ENCODE measurements at places on chromosomes 2 and 18.

- H3K4me1 ChIP-seq, result peaks cover 14% of the 10 kb centered on the region
- no peaks in the 10 kb centered on the region for H3K27me3 ChIP-seq
- no peak overlapping the region for H3K27ac ChIP-seq
- DNase-seq, result no peak
- no peaks in the 10 kb centered on the region for H3K36me3 ChIP-seq
- no peak overlapping the region for H3K4me3 ChIP-seq
Observed at GRCh38 chr18:58666176-58666575, 5.1 kb upstream of the MALT1 start.

GRCh38 chr2:70448041-70448440, 105.6 kb downstream of the TGFA start:
- no peak overlapping the region for H3K27ac ChIP-seq
- DNase-seq, result no peak
- H3K36me3 ChIP-seq, result no peaks in the 10 kb centered on the region
- no peak overlapping the region for H3K4me3 ChIP-seq
- peaks cover 2% of the 10 kb centered on the region for H3K4me1 ChIP-seq

DNA sequence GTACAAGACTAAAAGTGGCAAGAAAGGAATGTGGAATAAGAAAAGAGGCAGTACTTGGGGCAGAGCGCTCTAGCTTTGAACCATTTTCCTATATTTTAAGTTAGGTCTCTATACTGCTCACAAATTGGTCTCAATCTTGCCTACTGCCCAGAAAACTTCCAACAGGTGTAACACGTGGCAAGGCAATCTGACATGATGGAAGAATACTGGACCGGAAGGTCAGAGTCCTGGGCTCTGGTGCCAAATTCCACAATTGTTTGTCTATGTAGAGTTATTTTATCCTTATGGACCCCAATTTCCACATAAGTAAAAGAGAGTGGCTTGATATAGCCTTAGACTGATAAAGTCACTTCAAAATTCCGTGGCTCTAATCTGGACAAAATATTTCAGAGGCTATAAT, 28.9 kb downstream of the NHEJ1 start:
- peaks cover 12% of the 10 kb centered on the region for H3K4me1 ChIP-seq
- no peak for DNase-seq
- no peak overlapping the region for H3K4me3 ChIP-seq
- H3K27me3 ChIP-seq, result no peaks in the 10 kb centered on the region
- no peaks in the 10 kb centered on the region for H3K36me3 ChIP-seq
- H3K27ac ChIP-seq, result no peak overlapping the region

GRCh38 chr2:95266781-95267430, 7.3 kb upstream of the PROM2 start:
- H3K27ac ChIP-seq, result no peak overlapping the region
- H3K4me1 ChIP-seq, result peaks cover 13% of the 10 kb centered on the region
- DNase-seq, result no peak
- H3K36me3 ChIP-seq, result no peaks in the 10 kb centered on the region
- no peak overlapping the region for H3K4me3 ChIP-seq
- no peaks in the 10 kb centered on the region for H3K27me3 ChIP-seq

GRCh38 chr2:218263817-218264641, 3.2 kb downstream of the GPBAR1 start:
- H3K27ac ChIP-seq, result no peak overlapping the region
- H3K27me3 ChIP-seq, result no peaks in the 10 kb centered on the region
- H3K36me3 ChIP-seq, result peaks cover 51% of the 10 kb centered on the region
- H3K4me3 ChIP-seq, result no peak overlapping the region

DNA sequence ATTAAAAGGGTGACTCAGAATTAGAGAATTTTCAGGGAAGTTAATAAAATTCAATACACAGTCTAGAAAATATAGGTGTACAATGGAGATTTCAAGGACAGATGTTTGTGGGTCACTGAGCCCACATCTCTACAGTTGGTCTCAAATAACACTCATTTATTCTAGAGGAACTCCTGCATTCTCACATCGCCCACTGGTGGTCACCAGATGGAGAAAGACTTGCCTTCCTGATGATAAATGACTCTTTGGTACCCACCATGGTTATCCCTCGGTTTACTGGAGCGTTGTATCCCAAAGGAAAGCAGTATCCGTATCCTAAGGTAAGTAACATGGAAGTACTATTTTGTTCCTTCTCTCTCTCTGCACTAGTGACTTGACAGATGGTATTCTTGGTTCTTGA, 1297.1 kb downstream of the DPP10 start:
- no peaks in the 10 kb centered on the region for H3K27me3 ChIP-seq
- no peaks in the 10 kb centered on the region for H3K4me1 ChIP-seq
- no peaks in the 10 kb centered on the region for H3K36me3 ChIP-seq
- no peak overlapping the region for H3K27ac ChIP-seq

DNA sequence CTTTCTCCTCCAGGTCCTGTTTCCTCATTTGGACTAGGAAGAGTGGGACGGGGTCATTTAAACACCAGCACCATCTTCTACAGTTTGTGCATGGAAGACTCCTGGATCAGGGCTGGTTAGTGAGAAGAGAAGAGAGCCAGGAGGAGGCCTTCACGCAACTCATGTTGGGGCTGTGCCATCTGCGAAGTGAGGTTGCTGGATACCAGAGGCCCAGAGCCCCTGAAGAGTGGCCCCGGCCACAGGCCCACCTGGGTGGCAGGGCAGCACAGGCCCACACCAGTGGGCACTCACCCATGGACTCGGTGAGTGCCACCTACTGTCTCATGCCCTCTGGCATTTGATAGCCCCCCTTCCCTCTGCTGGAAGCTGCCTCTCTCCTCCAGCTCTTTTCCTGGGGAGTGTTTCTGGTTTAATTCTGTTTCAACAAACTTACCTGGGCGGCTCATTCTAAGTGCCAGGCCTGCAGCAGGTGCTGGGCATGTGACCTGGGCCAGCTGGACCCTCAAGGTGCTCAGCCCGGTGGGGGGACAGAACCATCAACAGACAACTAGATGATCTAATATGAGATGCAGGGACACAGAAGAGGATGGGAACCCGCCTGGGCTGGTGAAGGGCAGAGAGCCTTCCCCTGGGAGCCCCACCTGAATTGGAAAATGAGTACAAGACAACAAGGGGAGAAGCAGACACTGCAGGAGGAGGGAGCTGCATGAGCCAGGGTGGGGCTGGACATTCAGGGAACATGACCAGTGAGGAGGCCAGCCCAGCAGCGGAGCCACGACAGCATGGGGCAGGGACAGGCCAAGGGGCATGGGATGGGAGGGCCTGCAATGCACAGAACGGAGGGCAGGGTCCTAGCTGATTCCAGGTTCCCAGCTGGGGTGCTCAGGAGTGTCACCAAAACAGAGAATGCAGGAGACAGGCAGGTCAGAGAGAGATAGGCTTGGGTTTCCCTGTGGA, 70.6 kb downstream of the MARCO start:
- no peak overlapping the region for H3K4me3 ChIP-seq
- peaks cover 38% of the 10 kb centered on the region for H3K27me3 ChIP-seq
- no peak overlapping the region for H3K27ac ChIP-seq
- no peak for DNase-seq
- no peaks in the 10 kb centered on the region for H3K4me1 ChIP-seq
- H3K36me3 ChIP-seq, result no peaks in the 10 kb centered on the region

- H3K4me1 ChIP-seq, result no peaks in the 10 kb centered on the region
- H3K27ac ChIP-seq, result no peak overlapping the region
- H3K4me3 ChIP-seq, result no peak overlapping the region
- no peaks in the 10 kb centered on the region for H3K36me3 ChIP-seq
- DNase-seq, result no peak
Observed at GRCh38 chr18:54387631-54388030, 29.9 kb downstream of the C18orf54 start.

GRCh38 chr18:5388896-5389295, 93.4 kb upstream of the ZBTB14 start:
- H3K36me3 ChIP-seq, result no peaks in the 10 kb centered on the region
- no peak overlapping the region for H3K4me3 ChIP-seq
- DNase-seq, result no peak
- H3K27me3 ChIP-seq, result no peaks in the 10 kb centered on the region
- H3K4me1 ChIP-seq, result no peaks in the 10 kb centered on the region

GRCh38 chr2:479490-480176, 191.7 kb upstream of the ALKAL2 start:
- DNase-seq, result no peak
- no peak overlapping the region for H3K27ac ChIP-seq
- H3K27me3 ChIP-seq, result peaks cover 9% of the 10 kb centered on the region
- H3K4me3 ChIP-seq, result no peak overlapping the region
- H3K36me3 ChIP-seq, result no peaks in the 10 kb centered on the region
- H3K4me1 ChIP-seq, result no peaks in the 10 kb centered on the region

GRCh38 chr2:236763857-236764256, 194.2 kb downstream of the ACKR3 start:
- no peak overlapping the region for H3K27ac ChIP-seq
- peaks cover 18% of the 10 kb centered on the region for H3K4me1 ChIP-seq
- peak; percentile 28 for DNase-seq
- H3K36me3 ChIP-seq, result no peaks in the 10 kb centered on the region
- H3K27me3 ChIP-seq, result no peaks in the 10 kb centered on the region
- H3K4me3 ChIP-seq, result no peak overlapping the region

DNA sequence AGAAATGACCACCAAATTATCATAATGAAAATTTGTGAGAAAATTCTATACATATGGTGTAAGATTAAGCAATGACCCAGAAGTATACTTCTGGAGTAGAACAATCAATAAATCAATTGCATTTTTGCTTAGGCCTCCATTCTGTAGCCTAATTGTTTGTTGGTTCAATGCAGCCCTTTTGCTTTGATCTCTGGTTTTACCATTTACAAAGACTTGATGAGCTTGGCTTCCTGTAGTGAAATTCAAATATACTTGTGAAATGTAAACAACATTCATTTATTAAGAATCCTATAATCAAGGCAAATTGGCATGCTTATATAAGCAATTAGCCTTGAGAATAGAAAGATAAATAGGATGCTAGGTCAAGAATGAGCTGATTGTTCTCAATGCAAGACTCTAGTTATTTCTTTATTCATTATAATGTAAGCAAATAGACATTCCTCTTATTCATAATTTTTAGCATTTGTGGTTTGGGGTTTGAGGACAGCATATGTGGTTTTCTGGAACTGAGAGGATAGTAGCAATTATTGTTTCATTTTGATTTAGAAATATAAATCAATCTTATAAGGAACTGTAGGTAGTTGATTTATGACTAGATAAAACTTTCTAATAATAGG, 9.7 kb downstream of the FMNL2 start:
- no peak for DNase-seq
- H3K27ac ChIP-seq, result no peak overlapping the region
- H3K4me1 ChIP-seq, result no peaks in the 10 kb centered on the region
- no peak overlapping the region for H3K4me3 ChIP-seq
- H3K27me3 ChIP-seq, result no peaks in the 10 kb centered on the region
- H3K36me3 ChIP-seq, result peaks cover 5% of the 10 kb centered on the region

GRCh38 chr2:163417596-163418337, 318.0 kb downstream of the FIGN start:
- no peaks in the 10 kb centered on the region for H3K27me3 ChIP-seq
- DNase-seq, result no peak
- H3K27ac ChIP-seq, result no peak overlapping the region
- H3K36me3 ChIP-seq, result no peaks in the 10 kb centered on the region
- no peak overlapping the region for H3K4me3 ChIP-seq
- H3K4me1 ChIP-seq, result no peaks in the 10 kb centered on the region

- H3K36me3 ChIP-seq, result no peaks in the 10 kb centered on the region
- H3K4me3 ChIP-seq, result no peak overlapping the region
- no peaks in the 10 kb centered on the region for H3K4me1 ChIP-seq
- H3K27ac ChIP-seq, result no peak overlapping the region
- H3K27me3 ChIP-seq, result no peaks in the 10 kb centered on the region
- DNase-seq, result no peak
Observed at GRCh38 chr2:177183860-177184259, 28.7 kb upstream of the HNRNPA3 start.

DNA sequence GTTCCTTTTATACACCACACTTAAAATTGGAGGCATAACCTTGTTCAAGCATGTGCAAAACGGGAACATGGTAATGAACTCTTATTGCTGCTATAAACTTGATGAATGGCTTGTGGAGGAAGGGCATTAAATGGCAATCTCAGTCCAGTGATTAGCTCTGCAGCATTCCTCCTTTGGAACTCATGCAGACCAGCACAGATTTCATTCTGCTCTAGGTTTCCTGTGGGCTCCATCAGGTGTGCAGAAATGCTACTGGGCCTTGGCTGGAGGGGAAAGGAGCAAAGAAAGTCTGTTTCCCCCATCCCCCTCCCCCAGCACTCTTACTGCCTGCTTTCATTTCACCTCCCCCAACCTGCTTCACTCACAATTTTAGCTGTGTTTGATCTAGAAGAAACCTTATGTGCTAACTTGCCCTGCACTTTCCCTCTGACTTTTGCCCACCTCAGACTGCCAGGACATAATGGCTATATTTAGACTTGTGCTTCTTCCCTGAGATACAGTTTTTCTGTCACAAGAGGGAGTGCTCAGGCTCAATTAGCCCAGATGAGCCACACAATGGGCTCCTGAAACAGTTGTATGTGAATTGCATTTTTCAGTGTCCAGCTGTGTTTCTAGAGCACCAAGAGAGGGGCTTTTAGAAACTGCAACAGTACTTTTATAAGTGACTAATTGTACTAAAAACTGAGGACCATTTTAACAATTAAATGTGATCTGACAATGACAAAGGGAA, 109.8 kb downstream of the FSHR start:
- H3K27me3 ChIP-seq, result no peaks in the 10 kb centered on the region
- H3K4me1 ChIP-seq, result no peaks in the 10 kb centered on the region
- DNase-seq, result no peak
- no peak overlapping the region for H3K27ac ChIP-seq
- no peaks in the 10 kb centered on the region for H3K36me3 ChIP-seq
- H3K4me3 ChIP-seq, result no peak overlapping the region

GRCh38 chr2:30300456-30301221, 69.3 kb downstream of the LBH start:
- H3K27me3 ChIP-seq, result no peaks in the 10 kb centered on the region
- H3K4me3 ChIP-seq, result no peak overlapping the region
- no peak for DNase-seq
- no peaks in the 10 kb centered on the region for H3K4me1 ChIP-seq
- H3K27ac ChIP-seq, result peak overlapping the region; percentile 6

- peaks cover 8% of the 10 kb centered on the region for H3K4me1 ChIP-seq
- no peak overlapping the region for H3K27ac ChIP-seq
- no peak overlapping the region for H3K4me3 ChIP-seq
- no peaks in the 10 kb centered on the region for H3K27me3 ChIP-seq
- no peaks in the 10 kb centered on the region for H3K36me3 ChIP-seq
Observed at GRCh38 chr18:74381621-74382295, 66.1 kb downstream of the C18orf63 start.

GRCh38 chr2:31192396-31192795, 24.9 kb downstream of the CAPN14 start:
- H3K27me3 ChIP-seq, result no peaks in the 10 kb centered on the region
- no peak overlapping the region for H3K27ac ChIP-seq
- no peak overlapping the region for H3K4me3 ChIP-seq

DNA sequence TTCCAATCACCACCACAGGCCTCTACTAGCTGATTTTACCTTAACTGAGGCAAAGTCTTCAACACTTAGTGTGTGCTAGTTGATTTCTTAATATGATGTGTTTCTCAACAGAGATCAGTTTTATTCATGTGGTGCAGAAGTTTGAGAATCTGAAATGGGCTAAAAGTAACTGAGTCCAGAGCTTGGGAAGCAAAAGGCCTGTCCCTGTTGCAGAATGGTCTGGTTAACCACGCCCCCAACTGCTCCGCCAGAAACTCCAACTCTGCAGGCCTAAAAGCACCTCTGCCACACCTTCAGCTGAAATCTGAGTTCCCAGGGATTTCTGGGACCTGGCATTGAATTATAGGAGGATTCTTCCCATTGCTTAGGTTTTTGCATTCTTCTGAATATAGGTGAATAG, 44.9 kb downstream of the TWIST2 start:
- H3K4me1 ChIP-seq, result peaks cover 26% of the 10 kb centered on the region
- no peak overlapping the region for H3K27ac ChIP-seq
- H3K27me3 ChIP-seq, result no peaks in the 10 kb centered on the region
- DNase-seq, result no peak
- no peaks in the 10 kb centered on the region for H3K36me3 ChIP-seq

Measured in suprapubic skin (tissue), 4 donors.